NCI-H187 (cell line): ENCODE measurements at places on chromosomes 13 and 19.

GRCh38 chr19:6115992-6116391 is 5.7 kb upstream of the RFX2 start:
- DNase-seq: no peak

DNA sequence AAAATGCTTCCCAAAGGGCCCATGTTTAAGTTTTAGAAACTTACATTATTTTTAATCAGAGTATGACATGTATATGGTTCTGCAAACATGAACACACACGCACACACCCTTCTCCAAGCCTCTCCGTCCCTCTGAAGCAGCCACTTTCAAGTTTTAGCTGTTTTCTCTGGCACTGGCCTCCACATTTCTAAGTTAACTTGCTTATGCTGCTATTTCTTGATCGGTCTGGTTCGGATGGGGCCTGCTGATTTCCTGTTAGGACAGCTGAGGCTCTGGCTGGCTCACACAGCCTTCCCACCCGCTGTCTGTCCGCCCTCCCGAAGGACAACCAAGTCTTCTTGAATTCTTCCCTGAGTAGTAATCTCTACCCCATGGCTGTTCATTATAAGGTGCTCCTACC is 4.4 kb downstream of the SPC24 start:
- no peak for DNase-seq

DNA sequence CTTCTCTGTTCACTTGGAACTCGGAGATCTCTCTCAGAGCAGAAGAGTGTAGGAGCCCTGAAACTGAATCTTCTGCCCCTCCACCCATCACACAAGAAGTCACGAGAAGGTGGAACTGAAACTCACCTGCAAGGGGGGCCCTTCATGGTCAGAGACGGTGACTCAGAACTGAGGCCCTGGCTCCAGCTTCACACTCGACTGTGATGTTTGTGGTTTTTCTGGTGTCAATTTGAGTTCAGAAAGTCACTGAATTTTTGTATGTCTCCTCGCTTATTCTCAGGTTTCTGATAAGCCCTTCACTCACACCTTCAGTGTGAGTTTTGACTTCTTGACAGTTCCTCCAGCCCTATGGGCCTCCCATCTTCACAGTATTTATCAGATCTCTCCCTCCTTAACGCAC is 23.1 kb downstream of the SIGLEC5 start:
- DNase-seq: no peak

- no peak for DNase-seq
Measured at GRCh38 chr19:33602576-33603204, 19.1 kb upstream of the CHST8 start.

- no peak for DNase-seq
Measured at GRCh38 chr13:26386026-26386425, 132.1 kb downstream of the CDK8 start.
